Stimulated activated CD4-positive, alpha-beta T cell treated with anti-CD3 and anti-CD28 coated beads, Interleukin-1b, Interleukin-23, amount 100 ng/mL, for 1 hour (primary cell): ENCODE measurements at places on chromosomes 6 and 20.

- DNase-seq = no peak
These were observed 25.8 kb downstream of the SAMD5 start for GRCh38 chr6:147534116-147534860.

DNA sequence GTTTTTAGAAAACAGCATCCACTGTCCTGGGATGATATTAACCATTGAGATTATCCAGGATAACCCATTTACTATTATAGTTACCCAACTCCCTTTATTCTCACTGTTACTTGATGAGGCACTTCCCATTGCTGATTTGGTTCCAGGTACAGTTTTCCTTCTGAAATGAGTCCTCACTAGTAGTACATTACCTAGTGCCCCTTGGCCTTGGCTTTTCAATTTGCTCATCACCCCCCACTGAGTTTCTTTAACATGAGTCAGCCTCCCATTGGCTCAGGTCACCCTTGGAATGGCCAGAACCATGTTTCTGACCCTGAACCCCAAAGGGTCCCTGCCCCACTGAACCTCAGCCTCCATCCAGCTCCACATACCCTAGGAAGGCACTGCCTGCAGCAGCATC lies 28.4 kb downstream of the MDGA1 start:
- DNase-seq = no peak

GRCh38 chr6:167211881-167212712 lies 54.3 kb upstream of the GPR31 start:
- no peak for DNase-seq

- DNase-seq = no peak
These were observed 42.3 kb upstream of the CLVS2 start for GRCh38 chr6:122953766-122954165.

GRCh38 chr20:41425180-41425884 lies 58.7 kb upstream of the EMILIN3 start:
- DNase-seq = no peak

- DNase-seq = no peak
These were observed 226.8 kb downstream of the UST start for GRCh38 chr6:148973538-148974208.

DNA sequence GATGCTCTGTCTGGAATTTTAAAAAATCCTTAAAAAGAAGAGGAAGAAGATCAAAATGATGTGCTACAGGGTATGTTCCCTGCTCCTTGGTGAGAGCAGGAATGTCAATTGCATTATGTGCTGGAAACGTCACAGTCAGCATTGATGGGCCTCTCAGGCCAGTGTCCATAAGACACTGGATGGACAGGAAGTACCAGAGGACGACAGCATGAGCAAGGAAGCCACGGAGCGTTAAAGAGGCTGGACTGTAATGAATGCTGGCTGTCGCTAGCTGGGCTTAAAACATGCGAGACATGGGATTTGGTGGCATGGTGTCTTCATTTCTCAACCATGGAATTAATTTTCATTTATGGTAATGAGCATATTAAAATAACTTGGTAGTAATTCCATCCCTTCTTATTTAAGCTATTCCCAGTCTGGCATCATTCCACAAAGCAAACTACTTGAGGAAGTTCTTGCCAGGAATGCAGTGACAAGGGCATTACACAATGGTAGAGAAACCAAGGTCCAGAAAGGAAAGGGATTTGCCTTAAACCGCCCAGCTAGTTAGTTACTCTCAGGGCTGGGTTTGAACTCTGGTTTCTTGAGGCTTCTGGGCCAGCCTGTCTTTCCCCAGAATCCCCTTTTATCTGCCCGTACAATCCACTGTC lies 166.6 kb upstream of the SOX4 start:
- DNase-seq = no peak

- DNase-seq = no peak
These were observed 21.0 kb downstream of the ULBP1 start for GRCh38 chr6:149984773-149985172.

DNA sequence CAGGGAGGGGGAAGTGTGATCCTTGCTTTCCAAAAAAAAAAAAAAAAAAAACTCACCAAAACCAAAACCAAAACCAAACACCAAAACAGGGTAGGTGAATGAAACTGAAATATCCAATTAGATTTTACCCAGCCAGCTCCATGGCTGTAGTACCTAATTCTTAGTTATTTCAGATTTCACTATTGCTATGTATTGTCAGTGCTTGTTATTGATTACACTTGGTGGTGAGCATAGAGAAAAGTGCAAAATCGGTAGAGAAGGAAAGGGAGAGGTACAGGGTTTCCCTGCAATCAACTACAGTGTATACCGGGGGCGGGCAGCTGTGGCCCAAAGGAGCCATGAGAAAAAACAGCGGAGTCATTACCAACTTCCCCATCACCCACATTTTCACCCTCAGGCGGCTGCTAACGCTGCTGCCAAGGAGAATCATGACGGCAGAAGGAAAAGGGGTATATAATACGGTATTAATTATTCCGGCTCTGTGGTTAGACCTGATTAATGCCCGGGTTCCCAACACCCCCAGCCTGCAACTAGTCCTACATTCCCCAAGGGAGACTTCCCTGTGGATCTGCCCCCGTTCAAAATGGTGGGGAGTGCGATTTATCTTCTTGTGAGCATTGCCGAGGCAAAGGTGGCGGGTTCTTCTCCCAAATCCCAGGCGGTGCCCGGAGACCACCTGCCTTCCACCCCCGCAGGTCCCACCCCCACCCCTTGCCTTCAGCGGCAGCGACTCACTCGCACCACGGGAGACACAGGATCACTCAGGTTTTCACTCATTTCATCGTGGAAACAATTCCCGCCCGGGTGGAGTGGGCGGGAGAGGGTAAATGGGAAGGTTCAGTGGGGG lies at the start of gene C6orf62:
C6orf62 (minus strand) TSS at position 30 of the 847 bp plus-strand sequence. CDS start 486 bp downstream, outside the sequence.
- no peak for DNase-seq

DNA sequence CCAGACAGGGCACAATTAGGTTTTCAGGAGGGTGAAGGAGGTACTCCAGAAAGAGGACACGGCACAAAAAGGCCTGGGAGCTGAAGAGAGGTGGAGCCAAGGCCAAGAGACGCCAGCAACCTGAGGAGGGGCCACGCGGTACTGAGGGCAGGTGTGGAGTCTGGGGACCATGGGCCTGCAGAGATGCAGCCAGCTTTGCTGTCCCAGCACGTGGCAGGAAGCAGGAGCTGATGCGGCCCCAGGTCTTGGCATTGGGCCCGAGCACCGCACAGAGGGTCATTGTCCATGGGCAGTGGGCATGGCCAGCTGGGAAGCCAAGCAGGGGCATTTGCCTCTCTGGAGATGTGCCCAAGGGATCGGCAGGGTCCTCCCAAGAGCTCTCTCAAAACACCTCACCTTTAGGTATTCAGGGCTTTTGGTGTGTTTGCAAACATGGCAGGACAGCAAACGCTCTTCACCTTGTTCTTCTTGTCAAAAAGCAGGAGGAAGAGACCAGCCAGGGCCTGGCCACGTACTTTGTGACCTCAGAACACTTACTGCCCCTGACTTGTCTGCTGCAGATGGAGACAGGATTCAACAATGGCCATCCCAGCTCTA lies 1.4 kb upstream of the BPIFB1 start:
- DNase-seq = no peak

GRCh38 chr6:110422444-110422822 lies 7.1 kb upstream of the DDO start:
- no peak for DNase-seq

DNA sequence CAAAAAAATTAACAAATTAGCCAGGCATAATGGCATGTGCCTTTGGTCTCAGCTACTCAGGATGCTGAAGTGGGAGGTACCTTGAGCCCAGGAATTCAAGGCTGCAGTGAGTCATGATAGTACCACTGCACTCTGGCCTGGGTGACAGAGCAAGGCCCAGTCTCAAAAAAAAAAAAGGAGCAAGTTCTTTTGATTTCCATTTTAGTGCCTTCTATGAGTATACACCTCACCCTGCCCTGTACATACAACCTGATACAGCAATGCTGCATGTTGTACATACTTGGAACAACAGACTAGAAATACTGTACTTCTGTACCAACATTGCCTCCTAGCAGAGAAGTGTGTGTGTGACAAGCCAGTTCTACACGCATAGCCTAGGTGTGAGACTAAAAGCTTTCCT lies 97.3 kb upstream of the CARMIL1 start:
- DNase-seq = no peak

DNA sequence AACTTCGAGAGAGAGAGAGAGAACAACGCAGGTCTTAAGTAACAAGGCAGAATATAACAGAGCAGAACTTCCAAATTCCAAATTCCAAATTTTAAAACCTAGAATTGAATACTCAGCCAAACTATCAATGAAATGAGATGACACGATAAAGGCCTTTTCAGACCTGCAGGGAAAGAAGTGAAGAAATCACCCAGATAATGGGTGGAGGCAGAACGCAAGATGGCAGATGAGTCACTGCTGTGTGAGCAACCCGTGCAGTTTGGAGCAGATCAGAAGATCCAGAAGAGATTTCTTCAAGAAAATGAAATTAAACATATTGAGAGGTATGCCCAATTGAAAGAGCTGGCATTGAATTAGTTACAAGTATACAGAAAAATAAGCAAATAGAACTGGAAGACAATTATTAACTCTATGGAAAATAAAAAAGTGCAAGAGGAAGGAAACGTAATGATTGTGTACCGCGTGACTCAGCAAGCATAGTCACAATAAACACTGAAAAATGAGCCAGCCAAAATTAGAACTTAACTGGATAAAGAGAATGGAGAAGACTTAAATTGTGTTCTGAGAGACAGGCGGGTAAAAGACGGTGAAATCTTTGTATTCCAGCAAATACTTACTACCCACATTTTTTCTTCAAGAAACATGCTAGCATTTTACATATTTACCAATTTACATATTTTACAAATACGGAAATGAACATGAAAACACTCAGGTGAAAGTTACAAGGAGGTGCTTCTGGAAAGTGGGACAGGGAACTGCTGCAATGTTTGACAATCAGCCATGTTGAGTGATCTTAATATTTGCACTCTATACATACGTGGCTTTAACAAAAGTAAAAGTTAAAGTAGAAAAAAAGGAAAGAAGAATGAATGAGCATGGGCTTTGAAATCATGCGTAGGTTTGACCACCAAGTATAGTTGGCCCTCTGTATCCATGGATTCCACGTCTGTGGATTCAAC lies 87.9 kb upstream of the CDYL start:
- no peak for DNase-seq

GRCh38 chr20:43787937-43788336 lies 61.1 kb upstream of the GTSF1L start:
- no peak for DNase-seq

- no peak for DNase-seq
These were observed 218.5 kb downstream of the ARHGAP18 start for GRCh38 chr6:129491436-129491835.

DNA sequence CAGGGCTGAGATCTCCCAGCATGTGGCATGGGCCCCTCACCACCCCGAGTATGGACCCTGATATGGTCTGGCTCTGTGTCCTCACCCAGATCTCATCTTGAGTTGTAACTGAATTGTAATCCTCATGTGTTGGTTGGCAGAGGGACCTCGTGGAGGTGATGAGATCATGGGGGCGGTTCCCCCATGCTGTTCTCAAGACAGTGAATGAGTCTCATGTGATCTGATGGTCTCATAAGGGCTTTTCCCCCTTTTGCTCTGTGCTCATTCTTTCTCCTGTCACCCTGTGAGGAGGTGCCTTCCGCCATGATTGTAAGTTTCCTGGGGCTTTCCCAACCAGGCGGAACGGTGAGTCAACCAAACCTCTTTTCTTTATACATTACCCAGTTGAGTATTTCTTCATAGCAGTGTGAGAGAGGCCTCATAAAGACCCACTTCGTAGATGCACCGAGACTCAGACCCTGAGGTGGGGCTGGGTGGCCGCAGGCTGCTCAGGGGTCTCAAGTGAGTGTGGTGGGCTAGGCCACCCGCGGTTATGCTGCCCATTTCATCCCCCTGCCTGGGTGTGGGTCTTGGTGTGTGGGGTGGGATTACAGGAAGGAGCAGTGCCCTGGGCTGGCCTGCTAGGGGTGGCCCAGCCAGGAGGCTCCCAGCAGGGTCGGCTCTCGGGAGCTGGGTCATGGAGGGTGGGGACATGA lies 26.2 kb upstream of the GATA5 start:
- DNase-seq = peak; percentile 37

- DNase-seq = no peak
These were observed 55.0 kb downstream of the EDN1 start for GRCh38 chr6:12344961-12345693.

GRCh38 chr20:37896932-37897548 lies 5.9 kb upstream of the VSTM2L start:
- DNase-seq = no peak

GRCh38 chr6:127441881-127442280 lies 17.3 kb downstream of the KIAA0408 start:
- no peak for DNase-seq

DNA sequence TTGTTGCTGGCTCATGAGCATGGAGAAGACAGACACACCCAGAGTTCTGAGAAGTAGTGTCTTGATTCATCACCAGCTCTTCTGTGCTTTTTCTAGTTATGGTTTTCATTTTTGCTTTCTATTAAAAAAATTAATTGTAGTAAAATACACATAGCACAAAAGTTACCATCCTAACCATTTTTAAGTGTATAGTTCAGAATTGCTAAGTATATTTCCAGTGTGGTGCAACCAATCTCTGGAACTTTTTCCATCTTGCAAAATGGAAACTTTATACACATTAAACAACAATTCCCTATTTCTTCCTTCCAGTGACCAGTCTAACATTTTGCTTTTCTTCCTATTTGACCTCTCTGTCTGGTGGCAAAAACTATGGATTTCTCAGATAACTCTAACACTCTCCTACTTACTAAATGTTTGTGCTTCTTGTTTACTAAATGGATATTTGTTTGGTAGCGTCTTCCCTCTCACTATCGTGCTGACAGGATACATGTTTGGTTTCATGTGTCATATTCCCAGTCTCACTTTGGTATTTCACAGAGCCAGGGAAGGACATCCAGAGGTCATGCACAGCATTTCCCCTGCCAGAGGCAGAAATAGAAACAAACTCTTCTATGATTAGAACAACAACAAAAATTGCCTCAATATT lies 40.6 kb downstream of the TXLNB start:
- DNase-seq = no peak

DNA sequence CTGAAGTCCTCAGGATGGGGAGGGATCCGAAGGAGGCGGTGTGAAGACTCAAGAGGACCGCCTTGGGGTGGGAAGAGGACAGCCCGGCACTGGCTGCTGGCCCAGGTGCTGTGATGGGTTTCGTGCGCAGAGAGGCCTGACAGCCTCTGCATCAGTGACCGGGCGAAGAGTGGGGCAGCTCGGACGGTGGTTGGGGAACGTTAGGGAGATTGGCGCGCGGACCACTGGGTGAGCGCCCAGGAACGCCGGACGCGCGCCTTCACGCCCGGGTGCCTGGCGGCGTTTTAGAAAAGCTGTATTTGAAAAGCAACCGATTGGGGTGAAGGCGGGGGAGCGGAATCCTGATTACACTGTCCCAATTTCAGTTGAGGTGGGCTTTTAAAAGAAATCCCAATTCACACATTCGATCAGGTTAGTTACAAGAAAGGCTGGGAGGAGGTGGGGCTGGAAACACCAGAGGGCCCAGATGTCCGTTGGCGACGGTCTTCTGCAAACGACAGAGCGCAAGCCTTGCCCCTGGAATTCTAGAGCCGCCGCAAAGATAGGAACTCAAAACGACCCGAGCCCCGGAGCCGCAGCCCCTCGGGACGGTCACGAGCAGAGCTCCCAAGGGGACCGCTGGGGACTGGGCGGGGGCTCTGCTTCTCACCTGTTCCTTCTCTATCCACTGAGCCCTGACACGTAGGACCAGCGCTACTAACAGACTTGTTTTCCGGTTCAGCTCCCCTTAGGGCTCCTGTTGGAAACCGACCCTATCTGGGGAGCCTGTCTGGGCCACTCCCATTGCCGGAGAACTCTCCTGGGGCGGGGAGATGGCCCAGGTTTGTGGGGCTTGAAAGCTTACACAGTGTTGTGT lies 8.5 kb upstream of the TRIM40 start:
- no peak for DNase-seq

- DNase-seq = no peak
These were observed 251.8 kb downstream of the BTBD9 start for GRCh38 chr6:38387971-38388370.
